Jurkat, Clone E6-1 (cell line): ENCODE measurements at places on chromosomes 5 and 9.
A peak's percentile ranks its signal among the peaks of the same experiment; 100 is the strongest.

- DNase-seq = no peak
These were observed 5.2 kb upstream of the NKD2 start for GRCh38 chr5:1003296-1003937.

- no peak for DNase-seq
These were observed 25.3 kb upstream of the ZNF608 start for GRCh38 chr5:124771761-124772160.

GRCh38 chr5:9399094-9399493, 146.8 kb downstream of the SEMA5A start:
- no peak for DNase-seq

DNA sequence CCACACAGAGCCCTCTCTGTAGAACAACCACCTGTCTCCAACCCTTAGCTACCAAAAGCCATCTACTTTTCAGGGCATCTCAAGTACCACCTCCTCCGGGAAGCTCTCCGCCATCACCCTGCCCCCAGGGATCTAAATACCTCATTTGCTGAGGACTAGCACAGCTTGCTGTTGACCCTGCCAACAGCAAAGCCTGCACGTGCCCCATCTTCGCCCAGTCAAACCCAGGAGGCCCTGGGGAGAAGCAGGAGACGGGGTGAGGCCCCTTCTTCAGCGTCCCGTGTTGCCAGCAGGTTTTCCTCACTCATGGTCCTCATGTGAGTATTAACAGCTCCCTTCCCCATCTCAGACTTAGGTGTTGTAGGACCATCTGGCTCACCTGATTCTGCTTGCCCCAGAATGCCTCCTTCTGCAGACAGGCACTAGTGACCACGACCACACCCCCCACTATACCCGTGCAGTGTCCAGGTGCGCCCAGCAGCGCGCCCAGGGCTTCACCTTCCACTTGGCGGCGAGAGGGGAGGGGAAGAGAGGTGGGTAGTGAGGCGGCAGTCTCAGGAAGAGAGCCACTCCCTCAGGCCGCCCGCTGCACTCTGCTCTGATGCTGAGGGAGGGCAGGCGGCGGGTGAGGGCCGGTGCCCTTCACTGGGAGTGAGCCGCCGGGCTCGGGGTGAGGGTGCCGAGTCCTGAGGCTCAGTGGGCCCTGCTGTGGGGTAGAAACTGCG, 11.1 kb downstream of the VAV2 start:
- no peak for DNase-seq

GRCh38 chr9:134670042-134670525, 28.5 kb downstream of the COL5A1 start:
- no peak for DNase-seq

GRCh38 chr5:170389550-170389892, 354 bp upstream of the KCNMB1 start:
- DNase-seq = no peak

DNA sequence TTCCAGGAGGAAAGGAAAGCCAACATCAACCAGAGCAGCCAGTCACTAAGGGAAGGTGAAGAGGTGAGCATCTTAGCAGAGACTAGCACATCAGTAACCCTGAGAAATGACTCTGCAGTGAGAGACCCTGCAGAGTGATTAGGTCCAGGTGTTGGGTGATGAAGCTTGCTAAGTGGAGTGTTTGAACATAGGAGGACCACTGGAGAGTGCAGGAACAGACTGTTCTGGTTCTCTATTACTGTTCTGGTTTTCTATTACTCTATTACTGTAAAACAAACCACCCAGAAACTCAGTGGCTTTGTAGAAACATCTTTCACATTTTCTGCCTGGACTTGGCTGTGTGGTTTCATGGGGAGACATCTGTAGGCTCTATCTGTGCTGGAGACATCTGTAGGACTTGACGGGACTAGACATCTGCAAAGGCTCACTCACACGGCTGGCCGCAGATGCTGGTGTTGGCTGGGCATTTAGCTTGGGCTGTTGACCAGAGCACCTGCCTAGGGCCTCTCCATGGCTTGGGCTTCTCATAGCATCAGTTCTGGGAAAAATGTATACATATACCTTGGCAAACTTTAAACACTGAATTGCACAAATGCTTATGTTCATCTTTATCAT, 33.4 kb upstream of the SPATA31E1 start:
- no peak for DNase-seq

DNA sequence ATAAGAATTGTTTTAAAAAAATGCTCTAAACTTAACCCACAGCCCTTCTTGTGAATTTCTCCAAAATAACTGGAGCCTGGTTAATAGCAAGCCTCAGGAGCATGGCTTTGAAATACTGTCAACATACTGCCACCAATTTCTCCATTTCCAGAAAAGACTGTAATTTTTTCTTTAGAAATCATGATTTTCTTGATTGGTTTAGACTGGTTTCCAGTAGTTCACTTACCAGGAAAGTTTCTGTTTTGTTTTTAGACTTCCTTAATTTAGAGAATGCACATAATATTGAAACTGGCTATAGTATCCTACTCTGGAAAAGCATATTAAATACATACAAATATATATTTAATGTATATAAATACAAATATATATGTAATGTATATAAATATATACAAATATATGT, 4.5 kb upstream of the CD274 start:
- no peak for DNase-seq

- no peak for DNase-seq
These were observed 228.8 kb downstream of the CD180 start for GRCh38 chr5:66967826-66968262.

DNA sequence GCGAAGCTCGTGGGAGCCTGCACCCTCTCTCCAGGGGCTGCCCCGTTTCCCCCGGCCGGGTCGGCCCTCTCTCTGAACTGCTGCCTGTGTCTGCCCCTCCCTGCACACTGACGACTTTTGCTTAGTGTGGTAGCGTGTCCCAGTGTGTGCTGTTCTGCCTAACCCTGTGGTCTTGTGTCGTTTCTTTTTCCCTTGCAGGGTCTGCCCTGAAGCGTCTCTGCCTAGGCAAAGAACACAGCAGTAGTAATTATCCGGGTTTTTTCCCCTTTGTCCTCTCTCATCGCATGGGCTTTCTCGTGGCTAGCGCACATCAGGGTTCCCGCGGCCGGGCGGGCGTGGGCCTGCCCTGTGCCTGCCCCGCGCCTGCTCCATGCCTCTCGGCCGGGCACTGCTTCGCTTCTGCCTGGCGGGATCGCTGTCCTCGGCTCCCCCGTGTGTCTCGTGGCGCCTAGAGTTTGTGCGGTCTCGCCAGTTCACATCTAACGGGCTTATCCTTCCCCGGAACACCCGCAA, 122.7 kb downstream of the WNK2 start:
- DNase-seq = no peak

DNA sequence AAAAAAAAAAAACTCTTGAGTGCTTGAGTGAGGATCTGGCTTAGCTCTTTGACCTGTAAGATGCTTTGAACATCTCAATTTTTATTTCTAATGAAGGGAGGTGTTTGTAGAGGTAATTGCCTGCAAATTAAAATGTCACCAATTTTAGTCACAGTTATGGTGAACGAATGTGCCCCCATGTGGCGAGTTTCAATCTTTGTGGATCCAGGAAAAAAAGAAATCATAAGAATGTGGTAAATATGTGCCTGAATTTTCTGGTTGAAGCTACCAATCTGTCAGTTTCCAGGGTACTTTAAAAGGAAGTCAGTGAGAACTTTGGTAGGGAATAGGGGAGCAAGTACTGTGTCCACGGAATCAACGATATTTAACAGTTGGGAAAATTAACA, 1772.4 kb upstream of the CDH9 start:
- DNase-seq = peak; percentile 1

DNA sequence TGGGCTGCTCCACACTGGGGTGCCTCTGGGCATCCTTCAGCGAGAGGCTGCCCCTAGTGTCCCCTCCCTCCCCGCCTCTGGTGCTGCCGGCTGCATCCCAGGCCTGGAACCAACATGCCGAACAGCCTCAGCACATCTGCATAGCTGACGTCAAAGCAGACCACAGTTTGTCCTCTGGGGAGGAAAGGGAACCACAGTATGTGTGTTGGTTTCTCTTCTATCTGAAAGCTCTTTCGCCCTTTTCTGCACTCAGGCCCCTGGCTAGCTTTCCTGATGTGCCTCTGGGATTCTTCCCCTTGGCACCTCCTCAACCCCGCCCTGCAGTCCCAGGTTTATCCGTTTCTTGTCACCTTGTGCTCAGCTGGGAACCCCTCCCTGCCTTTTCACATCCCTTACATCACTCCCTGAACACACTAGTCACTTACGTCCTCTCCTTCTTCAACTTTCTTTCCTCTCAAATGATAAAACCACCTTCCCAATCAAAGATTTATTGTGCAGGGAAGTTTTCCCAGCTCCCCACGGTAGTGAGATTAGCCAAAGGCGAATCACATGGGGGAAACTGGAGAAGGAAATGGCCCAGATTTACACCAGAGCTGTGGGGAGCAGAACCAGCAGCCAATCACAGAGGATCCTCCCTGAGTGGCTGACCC, 35.5 kb upstream of the B4GALT1 start:
- peak; percentile 48 for DNase-seq

- DNase-seq = no peak
These were observed 47.5 kb upstream of the TLE4 start for GRCh38 chr9:79524266-79524665.

- DNase-seq = no peak
These were observed 56.1 kb upstream of the GLRX start for GRCh38 chr5:95878417-95879323.

GRCh38 chr5:152864447-152864846, 459.4 kb upstream of the NMUR2 start:
- DNase-seq = no peak

GRCh38 chr5:78547731-78548615, 100.6 kb downstream of the LHFPL2 start:
- DNase-seq = no peak

DNA sequence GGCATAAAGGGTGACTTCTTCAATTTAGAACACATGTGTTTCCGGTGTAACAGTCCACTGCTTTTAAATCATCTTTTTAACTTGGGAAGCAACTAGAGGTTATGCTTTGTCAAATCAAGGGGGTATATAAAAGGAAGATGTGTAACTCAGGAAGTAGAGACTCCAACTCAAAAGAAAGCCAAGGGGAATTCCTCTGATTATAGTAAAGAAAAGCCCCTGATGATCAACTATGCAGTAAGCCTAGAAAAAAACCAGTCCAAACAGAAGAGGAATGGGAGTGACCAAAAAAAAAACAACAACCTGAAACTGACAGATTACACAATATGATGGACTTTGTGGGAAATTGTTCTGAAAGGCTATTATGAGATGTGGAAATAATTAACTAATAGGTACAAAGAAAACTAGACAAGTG, 90.3 kb downstream of the AK8 start:
- DNase-seq = no peak

DNA sequence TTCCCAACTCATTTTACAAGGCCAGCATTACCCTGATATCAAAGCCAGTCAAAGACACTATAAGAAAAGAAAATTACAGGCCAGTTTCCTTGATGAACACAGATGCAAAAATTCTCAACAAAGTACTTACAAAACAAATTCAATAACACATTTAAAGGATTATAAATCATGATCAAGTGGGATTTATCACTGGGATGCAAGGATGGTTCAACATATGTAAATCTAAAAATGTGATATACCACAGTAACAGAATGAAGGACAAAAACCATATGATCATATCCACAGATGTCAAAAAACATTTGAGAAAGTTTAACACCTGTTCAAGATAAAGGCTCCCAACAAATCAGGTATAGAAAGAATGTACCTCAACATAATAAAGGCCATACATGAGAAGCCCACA, 130.6 kb downstream of the NDUFS4 start:
- DNase-seq = no peak

- DNase-seq = no peak
These were observed 33.2 kb downstream of the IDNK start for GRCh38 chr9:83656032-83656680.

DNA sequence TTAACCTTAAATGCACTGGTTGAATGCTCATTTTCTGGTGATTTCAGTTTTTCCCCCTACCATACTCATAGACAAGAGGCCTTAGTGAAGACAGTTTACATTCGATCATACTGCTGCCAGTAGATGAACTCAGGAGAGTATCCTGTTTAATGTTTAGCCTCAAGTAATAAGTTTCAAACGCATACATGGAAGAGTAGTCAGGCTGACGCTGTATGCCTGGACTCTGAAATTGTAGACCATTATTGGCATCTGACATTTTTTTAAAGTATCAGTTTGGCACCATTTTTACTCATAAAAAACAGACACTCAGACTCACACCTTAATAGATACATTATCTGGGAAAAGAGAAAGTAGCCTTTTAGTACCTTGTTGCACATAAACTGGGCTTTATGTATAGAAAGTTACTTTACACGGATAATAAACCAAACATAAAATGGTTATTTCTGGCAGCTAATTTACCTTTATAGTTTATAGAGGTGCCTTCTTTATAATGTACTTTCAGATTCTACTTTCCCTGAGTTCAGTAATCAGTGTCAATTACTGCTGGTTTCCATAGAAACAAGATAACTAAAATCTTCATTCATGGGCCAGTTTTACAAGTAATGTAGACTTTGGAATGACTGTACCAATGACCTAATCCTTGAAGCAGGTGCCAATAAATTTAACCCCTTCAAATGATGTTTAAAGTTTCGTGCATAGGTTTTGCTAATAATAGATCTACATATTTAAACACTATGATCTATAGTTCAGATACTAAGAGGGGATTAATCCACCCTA, 183.8 kb upstream of the ITGA1 start:
- DNase-seq = no peak

- DNase-seq = no peak
These were observed 724.3 kb downstream of the PRELID2 start for GRCh38 chr5:145110834-145111233.

- no peak for DNase-seq
These were observed 141.9 kb upstream of the IER5L start for GRCh38 chr9:129319938-129320481.

- DNase-seq = no peak
These were observed 7.3 kb downstream of the CCDC112 start for GRCh38 chr5:115289104-115289503.

- DNase-seq = no peak
These were observed 33.5 kb downstream of the ELL2 start for GRCh38 chr5:95927927-95928723.

DNA sequence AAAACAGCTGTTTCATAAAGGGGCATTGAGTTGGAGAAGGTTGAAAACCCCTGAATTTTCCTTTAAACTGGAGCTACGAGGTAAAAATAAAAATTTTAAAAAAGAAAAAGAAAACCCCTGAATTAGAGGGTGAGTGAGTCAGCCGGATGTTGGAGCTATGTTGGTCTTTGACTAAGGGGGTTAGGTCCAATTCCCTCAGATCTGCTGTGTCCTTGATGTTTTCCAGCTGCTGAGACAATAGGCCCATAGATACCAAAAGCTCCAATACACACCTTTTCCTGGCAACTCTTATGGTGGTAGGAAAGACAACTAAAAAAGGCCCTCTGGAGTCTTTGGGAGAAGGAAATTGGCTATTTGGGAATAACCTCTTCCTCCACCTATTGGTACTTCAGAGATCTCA, 79.4 kb upstream of the SAP30L start:
- no peak for DNase-seq

- no peak for DNase-seq
These were observed 35.9 kb upstream of the HSPA9 start for GRCh38 chr5:138610918-138611677.

DNA sequence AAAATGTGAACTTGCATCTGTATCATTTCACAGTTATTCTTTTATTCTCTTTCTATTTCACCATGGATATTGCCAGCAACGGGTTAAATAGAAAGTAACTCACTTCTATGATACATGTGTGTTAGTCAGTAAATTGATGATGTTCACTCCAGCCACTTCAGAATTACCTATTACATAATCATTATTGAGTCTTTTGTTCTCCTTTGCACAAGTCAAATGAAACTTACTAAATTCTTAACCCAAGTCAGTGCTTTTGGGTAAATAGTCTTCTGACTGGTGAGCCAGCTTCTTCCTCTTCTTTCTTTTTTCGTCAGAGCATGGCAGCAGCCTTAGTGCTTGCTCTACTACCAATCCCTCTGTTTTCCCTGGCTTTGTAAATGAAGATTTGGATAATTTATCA, 344.3 kb downstream of the RAB3C start:
- DNase-seq = no peak
